ENCODE measurements at places on chromosomes 7 and 10.

DNA sequence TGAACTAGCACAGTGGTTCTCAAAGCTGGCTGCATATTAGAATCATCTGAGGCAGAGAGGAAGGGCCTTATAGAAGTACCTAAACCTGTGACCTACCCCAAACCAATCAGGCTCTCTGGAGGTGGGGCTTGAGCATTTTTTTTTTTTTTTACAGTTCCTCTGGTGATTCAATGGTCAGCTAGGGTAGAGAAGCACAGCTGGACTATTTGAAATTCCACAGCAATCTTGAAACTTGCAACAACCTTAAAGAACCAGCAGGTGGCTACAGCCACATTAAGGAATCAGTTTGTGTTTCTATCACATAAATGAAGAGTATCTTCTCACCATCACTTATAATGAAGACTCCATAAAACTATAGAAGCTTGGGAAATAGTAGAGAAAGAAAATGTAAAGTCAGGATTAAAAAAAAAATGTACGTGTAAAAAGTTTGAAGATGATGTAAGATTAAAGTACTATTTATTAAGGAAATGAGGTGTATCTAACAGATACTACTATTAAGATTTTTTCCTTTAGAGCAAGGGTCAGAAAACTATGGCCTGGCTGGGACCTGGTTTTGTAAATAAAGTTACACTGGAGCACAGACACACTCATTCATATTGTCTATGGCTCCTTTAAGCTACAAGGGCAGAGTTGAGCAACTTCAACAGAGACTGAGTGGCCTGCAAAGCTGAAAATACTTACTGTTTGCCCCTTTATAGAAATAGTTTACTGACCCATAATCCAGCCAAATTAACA lies 3.8 kb downstream of the RTKN2 start:
- DNase-seq, result peak; percentile 89

GRCh38 chr7:99623702-99624447 lies 7.1 kb downstream of the ZSCAN25 start:
- no peak for DNase-seq

GRCh38 chr10:62109587-62110293 lies 158.9 kb downstream of the RTKN2 start:
- no peak for DNase-seq

DNA sequence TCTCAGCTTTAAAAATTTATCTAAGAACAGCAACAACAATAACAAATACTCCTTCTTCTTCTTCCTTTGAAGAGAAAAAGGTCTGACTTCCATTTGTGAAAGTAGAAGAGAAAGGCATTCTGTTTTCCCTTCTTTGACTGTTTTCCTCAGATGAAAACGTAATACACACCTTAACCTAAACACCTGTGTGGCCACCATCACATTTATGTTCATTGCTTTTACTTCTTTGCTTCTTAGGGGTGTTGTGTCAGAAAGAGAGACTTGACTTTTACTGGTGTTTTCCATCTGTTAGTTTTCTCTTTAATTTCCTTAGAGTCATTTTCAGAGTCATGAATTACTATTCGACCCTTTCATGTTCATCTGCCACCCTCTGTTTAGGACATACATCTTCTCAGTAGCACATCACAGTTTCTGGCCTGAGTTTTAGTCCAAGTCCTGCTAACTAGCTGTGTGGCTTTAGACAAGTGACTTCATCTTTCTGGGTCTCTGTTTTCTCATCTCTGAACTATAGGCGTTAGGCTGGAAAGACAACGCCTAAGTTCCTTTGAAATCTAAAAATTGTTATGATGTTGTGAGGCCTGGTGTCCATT lies 283.8 kb downstream of the GATA3 start:
- DNase-seq, result no peak

GRCh38 chr10:43857931-43858315 lies 209.2 kb upstream of the ZNF32 start:
- DNase-seq, result no peak

DNA sequence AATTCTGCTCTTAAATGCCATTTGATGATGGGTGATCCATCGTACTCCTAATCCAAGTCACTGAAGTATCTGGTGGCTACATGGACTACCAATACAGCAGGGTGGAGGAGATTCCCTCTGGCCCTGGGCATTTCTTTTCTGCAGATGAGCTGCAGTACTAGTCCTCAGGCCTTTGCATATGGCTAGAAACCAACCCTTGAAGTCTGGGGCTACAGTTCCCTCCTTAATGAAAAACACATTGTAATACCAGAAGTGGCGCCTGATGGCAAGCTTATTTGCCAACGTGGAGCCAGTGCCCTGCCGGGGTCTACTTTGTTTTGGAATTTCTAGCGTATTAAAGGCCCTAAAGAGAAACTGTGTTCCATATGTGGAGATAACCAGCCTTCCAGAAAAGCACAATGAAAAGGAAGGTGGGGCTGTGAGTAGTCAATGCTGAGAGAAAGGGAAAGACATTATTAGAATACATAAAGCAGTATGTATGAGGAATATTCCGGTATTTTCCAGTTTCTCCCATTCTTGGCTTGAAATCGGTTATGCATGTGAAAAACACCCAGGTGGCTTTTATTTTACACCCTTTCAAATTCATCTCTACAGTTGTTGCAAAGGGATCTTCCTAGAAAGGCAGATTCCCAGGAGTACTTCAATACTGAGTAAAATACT lies 368.8 kb downstream of the PRPF18 start:
- no peak for DNase-seq
